Activated gamma-delta T cell (primary cell): ENCODE measurements at places on chromosomes 5 and 9.

GRCh38 chr9:120395376-120395775, 184.6 kb downstream of the CDK5RAP2 start:
- no peak for DNase-seq

- no peak for DNase-seq
Measured at GRCh38 chr5:42390115-42390514, 33.1 kb upstream of the GHR start.

- DNase-seq = no peak
Measured at GRCh38 chr9:87694236-87694755, 31.6 kb upstream of the CTSL start.

GRCh38 chr5:149015126-149015525, 47.7 kb downstream of the SH3TC2 start:
- DNase-seq = no peak

GRCh38 chr9:30928045-30928444, 1456.4 kb upstream of the ACO1 start:
- DNase-seq = no peak

GRCh38 chr9:137049544-137050449, 3.8 kb upstream of the NPDC1 start:
- no peak for DNase-seq

GRCh38 chr5:946720-947625, 54.3 kb downstream of the TRIP13 start:
- DNase-seq = no peak

- no peak for DNase-seq
Measured at GRCh38 chr5:116799401-116799800, 224.8 kb upstream of the SEMA6A start.

DNA sequence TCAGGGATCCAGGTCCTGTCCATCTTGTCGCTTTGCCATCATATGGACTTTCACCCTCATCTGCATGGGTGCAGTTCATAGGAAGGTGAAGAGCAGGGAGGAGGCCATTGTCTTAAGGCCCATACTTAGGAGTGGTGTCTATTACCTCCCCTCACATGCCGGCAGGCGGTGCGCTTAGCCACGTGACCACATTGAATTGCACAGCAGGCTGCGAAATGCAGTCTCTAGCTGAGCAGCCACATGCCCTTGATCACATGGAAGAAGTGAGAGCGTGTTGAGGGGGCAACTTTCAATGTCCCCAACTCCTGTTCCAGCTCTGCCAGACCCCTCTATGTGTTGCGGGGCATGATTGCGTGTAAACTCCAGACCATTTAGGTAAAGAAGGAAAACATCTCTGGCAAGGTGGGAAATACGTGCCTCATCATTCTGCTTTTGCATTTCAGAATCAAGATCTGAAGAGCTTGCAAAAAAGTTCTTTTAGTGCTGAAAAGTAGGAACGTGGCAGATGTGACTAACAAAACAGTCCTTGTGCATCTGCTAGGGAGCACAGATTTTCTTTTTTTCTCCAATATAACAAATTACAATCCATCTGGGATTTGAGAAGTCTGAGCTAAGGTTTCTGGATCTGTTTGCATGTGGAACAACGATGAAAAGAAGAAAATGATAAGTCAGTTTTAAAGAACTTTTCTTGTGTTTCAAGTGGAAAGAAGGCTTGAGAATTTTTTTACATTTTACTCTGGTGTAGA, 34.4 kb downstream of the ROPN1L start:
- DNase-seq = no peak

- DNase-seq = no peak
Measured at GRCh38 chr9:109316207-109316640, 4.6 kb downstream of the EPB41L4B start.

DNA sequence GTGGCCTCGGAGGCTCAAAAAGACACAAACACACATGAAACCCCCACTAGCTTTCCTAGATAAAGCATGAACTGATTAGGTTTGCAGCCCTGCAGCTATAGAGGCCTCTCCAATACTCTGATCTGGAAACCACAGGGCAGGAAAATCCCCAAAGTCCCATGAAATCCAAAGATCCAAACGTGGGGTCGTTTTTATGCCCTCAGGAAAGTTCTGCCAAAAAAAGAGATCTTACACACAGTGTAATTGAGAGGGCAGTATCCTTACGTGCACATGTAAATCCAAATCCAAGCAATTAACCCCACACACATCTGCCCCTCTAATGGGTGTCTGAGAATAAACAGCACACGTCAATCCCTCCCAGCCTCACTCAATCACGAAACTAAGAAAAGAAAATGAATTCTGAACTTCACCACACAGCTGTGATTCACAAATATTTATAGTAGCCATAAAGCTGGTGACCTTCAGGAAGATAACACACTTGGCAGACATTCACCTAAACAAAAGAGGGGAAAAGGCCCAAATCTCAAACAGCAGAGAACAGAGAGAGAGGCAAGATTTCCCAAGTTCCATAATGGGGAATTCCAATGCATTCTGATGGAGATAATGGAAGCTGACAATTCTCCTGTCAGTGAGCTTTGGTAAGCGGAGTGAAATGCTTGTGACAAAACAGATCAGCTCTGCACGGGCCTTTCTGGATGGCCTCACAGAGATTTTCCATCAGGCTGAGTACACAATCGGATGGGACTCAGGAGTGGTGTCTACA, 114.2 kb downstream of the SEMA5A start:
- DNase-seq = no peak

DNA sequence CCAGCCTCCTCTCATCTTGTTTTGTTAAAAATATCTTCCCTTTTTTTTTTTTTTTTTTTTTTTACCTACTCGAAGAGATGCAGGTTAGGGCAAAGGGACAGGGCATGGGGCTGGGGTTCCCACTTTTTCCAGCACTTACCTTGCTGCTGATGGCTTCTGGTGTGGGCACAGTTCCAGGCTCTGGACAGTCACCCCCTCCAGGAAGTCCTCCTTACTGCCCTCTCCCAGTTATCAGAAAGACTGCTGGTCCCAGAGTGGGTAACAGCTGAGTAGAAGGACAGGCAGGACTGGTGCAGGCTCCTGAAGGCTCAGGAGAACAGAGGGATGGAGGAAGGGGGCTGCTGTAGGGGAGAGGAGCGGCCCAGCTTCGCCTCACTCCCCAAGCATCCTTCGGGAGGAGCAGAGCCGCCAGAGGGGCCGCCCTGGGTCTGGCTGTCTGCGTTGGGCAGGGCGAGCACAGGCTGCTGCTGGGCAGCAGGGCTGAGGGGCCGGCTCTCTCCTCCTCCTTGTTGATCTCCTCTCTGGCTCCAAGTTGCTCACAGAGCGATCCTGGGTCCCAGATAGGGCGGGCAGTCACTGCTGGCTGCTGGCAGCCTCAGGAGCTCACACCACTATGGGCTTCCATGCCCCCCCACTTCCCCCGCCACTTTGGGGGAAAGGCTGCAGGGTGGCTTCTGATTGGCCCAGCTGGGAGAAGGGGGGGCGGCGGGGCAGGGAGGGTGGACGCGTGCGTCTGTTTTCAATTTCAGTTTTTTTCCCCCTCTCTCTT, at the start of gene PDGFRB:
TSS of gene PDGFRB (minus strand) at position 588 of the 769 bp plus-strand sequence. CDS start 18,798 bp downstream, outside the sequence.
- peak; percentile 13 for DNase-seq

DNA sequence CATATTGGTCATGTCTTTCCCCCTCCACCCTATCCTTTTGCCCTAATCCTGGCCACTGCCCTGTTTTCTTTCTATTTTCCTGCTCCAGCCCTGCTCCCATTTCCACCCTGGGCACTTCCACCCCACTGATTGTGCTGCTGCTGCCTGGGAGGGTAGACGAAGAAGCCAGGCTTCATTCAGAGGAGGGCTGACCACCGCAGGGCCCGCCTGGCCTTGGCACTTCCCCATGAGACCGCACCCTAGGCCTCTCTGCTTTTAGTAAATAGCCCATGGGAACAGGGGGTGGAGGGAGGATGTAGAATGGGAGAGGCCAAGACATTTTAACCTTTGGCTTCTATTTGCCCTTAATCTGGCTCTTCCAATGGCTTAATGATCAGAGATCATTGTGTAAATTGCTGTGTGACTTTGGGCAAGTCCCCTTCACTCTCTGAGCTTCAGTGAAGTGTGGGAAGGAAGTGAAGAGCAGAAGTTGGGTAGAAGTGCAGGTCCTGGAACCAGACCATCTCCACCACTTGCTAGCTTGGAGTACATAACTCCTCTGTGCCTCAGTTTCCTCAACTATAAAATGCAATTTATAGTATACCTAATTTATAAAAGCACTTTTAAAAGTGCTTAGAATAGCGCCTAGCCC, 13.6 kb upstream of the GPX3 start:
- DNase-seq = no peak

- no peak for DNase-seq
Measured at GRCh38 chr9:94846739-94847138, 120.2 kb downstream of the AOPEP start.

DNA sequence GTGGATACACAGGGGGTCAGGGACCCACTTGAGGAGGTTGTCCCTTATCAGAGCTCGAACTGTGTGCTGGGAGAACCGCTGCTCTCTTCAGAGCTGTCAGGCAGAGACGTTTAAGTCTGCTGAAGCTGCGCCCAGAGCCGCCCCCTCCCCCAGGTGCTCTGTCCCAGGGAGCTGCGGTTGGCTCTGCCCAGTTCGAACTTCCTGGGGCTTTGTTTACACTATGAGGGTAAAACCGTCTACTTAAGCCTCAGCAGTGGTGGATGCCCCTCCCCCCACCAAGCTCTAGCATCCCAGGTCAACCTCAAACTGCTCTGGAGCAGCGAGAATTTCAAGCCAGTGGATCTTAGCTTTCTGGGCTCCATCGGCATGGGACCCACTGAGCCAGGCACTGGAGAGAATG, 15.9 kb downstream of the SRD5A1 start:
- no peak for DNase-seq

DNA sequence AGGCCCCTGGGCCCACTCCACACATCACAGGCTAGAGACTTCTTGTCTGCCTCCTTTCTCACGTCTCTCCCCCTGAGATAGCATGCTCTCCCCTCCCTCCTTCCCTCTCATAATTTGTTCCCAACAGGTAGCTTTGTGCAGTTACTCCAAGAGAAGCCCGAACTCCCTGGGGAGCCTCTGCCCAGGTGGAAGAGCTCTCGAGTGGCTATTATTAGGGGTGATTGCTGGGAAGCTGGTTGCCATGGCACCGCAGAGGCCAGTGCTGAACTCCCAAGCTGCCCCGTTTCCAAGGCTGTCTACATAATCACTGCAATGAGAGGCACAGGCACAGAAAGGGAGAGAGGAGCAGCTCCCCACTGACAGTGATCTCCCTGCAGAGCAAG, 104.7 kb upstream of the GPR151 start:
- DNase-seq = no peak

DNA sequence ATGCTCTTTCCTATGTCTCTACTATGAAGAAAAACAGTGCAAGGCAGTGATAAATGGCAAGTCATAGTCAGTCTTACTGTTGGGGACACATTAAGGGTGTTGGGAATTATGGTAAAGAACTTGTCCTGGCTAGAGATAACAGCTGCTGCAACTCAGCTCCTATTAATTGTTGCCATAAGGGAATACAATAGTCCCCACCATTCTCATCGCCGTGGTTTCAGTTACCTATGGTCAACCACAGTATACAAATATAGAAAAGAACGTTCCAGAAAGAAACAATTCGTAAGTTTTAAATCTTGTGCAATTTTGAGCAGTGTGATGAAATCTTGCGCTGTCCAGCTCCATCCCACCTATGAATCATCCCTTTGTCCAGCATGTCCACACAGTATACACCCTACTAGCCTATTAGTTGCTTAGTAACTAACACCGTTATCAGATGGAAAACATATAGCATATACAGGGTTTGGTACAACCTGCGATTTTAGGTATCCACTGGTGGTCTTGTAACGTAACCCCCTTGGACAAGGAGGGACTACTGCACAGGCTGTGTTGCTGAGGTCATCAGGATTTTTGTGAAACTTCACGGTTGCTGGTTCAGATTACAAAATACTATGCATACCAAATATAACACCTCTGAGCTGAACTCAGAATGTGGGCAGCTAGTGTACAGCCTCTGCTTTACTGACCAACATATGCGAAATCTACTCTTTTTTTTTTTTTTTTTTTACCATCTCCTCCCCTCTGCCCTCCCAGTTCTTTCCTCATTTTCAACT, 53.5 kb downstream of the ZFR start:
- DNase-seq = no peak

GRCh38 chr9:95920017-95920416, 44.5 kb downstream of the ERCC6L2 start:
- DNase-seq = no peak
